NCI-H524 treated with DMSO at 0.1 percent for 48 hours (cell line): ENCODE measurements at places on chromosomes 11 and 22.

GRCh38 chr22:47218671-47219070 lies 456.2 kb downstream of the TBC1D22A start:
- no peak for DNase-seq

DNA sequence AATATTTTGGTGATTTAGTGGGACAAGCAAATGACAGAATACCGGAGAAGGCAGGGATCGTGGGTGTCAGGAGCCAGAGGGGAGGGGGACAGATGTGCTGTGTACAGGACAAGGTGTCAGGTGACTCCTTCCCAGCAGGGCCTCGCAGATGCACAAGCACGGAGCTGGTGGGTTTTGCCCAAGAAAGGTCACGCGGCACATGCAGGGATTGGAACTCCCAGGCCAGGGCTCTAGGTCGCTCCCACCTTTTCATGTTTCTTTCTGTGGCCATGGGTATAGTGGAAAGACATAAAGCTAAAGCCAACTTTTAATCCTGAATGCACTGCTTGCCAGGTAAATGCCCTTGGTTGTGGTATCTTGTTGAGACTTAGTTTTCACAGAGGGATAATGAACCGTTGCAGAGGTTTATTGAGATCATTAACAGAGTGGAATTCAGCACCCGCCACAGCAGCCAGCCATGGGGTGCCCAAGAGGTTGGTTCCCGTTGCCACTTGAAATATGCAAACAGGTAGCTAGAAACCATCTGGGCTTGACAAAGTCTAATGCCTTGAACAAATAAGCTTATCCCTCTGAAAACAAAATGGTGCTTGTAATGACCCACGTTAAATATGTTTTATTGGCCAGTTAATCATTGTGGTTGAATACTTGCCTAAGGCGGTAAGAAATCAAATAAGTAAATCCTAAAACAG lies 10.1 kb downstream of the C22orf23 start:
- DNase-seq: no peak

DNA sequence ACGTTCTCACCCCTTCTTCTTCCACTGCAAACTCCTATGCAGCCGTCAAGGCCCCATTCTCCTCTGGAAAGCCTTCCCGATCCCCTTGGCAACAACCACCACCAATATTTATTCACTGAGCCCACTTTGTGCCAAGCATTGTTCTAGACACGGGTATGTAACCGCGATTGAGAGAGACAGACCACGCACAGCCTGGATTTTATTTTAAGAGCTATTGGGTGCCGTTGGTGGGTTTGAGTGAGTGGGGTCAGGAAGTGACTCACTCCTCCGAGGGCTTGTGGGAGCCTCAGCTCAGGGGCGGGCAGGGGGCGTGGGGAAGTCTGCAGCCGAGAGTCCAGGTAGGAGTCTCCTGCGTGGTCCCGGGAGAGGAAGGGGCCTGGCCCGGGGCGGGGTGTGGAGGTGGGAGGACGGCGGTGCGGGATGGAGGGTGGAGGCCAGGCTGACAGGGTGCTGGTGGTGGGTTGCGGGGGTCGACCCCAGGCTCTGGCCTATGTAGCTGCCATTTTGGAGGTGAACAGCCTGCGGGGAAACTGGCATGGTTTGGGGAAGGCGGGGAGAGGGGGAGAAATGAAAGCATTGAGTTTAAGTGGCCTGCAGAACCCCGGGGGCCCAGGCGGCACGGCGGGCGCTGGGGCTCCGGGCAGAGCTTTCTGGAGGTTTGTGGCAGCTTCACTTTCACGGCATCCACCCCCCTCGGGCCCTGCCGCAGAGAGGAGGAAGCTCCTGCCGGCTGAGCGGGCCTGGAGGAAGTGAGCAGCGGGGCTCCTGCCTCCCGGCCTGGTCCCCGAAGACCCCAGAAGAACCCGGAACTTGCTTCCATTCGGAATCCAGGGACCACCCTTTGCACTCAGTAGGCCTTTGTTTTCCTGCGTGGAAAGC lies 547 bp downstream of the PARVG start:
- no peak for DNase-seq

DNA sequence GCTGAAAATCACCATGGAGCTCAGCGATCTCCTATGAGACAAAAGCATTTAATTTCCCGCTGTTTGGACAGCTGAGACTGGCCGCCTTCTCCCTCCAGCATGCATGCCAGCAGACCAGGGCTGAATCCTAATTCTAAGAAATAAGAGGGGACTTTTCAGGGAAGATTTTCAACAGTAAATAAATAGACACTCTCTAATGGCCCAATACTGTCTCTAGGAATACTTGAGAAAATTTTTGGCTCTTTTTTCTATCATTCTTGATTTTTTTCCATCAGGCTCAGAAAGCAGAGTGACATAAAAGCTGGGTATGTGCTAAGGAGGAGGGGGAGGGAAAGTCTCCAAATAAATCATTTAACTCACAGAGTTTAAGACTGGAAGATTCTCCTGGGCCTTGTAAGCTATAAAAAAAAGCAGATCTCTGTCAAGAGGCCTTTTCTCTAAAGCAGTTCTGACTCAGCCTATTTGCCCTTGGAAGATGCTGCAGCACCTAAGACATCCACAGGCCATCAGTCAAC lies 17.6 kb upstream of the SPON1 start:
- DNase-seq: no peak

DNA sequence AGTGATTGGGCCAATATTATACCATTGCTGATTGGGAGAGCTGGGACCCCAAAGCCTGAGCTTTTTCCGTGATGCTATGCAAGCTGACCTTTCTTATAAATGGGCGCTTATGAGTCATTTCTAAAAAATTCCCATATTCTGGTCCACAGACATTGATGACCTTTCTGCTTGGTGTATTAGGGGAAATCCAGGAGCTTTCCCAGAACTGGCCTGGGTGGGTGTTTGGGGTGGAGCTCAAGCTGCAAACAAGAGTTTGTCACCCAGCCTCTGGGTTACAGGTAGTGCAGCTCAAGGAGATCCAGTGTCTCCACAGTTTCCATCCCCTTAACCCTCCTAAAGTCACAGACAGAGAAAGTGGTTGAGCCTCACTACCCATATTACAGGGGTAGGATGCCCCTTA lies 67.7 kb downstream of the CCDC81 start:
- DNase-seq: no peak

GRCh38 chr11:14499178-14499559 lies 442 bp downstream of the COPB1 start:
- DNase-seq: no peak

DNA sequence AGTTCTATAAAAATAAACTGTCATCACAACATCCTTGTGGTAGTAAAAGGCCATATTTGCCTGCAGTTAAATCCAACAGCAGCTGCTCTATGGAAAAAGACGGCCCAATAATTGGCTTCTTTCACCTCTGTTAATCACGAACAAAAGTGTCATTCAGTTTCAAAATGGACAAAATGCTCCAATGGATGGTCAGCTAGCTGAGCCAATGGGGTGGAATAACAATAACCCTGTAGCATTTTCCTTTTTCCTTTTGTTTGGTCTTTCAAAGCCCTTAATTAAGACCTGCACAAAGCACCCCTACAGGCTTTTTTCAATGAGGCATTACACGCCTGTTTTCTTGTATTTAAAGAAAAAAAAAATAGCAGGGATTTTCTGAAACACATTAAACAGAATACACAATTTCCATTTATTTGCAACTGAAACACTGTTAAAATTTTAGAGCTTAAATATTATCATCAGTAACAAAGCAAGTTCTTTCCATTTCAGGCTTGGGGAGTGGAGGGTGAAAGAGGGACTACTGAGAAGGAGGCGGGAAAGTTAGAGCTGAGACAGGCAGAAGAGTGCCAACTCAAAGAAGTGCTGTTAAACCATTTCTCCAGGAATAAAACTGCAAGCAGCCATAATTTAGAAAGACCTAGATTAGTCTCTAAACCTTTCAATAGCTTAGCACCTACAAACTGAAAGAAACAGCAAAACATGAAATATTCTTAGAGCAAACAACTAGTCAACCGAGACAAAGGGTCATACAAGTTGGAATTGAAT lies 28.7 kb downstream of the LGR4 start:
- DNase-seq: no peak

- DNase-seq: no peak
These were observed 14.2 kb downstream of the PPME1 start for GRCh38 chr11:74185285-74185684.

GRCh38 chr11:11215058-11215815 lies 137.8 kb downstream of the CSNK2A3 start:
- no peak for DNase-seq

GRCh38 chr11:7654195-7654705 lies 19.1 kb downstream of the CYB5R2 start:
- DNase-seq: no peak

DNA sequence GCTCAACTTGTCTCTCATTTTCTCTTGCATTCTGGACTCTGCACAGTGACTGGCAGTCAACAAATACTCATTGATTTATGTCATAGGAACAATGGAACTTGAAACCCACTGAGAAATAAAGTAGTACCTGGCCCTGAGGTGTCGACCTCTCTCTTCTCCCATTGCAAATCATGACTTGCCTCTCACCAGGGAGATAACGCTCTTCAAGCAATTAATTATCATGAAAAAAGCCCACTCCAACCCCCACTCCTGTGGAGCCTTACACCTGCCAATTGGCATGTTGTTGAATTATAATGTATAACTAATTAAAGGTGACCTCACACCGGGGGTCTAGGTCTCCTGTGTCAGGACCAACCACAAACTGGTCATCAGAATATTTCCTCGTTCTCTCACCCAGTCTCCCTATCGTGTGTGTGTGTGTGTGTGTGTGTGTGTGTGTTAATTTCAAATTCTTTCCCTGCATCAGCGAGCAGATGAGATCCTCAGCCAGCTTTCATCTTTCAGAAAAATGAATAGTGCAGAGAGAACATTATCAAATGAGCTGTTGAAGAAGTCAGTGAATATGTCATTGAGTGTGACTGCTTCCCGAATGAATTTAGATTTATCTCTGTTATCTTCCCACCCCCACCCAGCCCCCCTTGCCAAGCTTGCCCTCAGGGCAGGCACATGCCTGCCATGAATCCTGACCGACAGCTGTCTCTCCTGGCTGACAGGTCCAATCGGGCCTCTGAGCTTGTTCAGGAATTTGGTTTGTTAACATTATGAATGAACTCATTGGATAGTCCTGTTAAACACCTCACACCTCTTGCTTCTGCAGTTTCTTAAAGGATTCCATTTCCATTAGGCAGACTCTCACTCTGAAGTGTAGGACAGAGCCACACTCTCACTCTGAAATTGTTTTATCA lies 357.4 kb downstream of the INSC start:
- DNase-seq: no peak

DNA sequence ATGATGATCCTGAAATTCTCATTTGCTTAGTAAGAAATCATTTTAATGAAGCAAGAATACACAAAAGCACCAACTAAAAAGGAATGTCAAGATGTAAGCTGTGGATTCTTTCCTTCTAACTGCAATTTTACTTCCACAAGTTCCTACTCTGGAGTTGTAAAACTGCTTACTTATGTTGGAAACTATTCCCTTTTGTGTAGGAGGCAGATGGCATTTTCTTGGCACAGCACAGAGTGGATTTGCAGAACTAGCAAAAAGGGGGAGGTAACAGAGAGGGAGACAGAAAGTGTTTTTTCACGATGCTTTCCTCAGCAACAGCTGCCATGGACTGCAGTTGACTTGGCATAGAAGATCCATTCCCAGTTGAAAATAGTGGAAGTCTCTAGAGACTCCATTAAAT lies 1112.0 kb upstream of the RAG2 start:
- no peak for DNase-seq

DNA sequence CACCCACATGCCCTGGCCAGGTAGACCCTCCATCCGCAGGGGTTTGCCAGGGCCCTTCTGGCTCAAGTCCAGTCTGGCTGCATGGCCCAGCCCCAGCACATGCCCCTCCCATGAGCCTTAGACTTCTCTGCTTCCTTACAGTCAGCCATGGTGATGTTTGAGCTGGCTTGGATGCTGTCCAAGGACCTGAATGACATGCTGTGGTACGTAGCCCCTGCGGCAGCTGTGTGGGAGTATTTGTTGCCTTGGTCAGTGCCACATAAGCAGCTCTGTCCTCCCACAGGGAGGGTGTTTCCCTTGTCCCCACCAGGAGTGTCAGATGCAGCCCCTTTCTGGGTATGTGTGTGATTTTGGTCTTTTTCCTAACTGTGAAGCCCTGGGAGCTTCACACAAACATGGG lies 17.5 kb downstream of the CDC45 start:
- DNase-seq: no peak

DNA sequence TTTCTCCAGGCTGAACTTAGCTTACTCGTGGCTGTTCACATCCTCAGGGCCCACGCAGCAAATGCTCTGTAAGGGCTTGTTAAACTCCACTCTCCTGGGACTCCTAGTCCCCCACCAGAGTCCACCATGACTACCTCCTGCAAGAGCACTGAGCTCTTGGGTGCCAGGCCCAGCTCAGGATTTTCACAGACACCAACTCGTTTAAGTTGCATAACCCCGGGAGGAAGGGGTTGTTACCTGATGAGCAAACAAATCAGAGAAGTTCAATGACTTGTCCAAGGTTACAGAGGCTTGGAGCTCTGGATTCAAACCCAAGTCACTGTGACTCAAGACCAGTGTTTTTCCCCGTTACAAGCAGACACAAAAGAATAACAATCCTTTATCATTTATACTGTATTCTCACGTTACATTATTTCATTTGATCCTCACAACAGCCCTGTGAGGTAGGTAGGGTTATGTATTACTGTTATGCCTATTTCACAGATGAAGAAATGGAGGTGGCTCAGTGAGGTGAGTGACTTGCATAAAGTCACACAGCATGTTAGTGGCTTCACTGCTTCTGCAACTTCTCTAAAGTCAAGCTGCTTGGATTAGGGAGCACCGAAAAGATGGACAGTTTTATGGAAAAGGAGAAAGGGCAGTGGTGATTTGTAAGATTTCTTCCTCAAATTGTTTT lies 17.4 kb downstream of the KCTD21 start:
- no peak for DNase-seq

DNA sequence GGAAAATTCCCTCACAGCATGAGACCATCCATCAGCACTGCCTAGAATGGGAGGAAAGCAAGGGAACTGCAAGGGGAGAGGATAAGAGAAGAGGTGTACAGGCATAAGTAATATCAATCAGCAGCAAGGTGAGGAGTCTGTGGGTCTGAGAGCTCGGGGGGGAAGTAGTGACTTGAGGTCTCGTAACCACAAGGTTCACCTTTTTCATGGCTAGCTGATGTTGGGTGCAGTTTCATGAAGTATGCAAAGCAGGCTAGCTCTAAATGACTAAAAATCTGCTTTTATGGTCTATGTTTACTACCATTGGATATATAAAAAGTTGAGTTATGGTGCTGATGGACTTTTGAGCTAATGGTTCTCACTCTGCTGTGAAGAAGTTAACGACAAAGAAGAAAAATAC lies 35.8 kb downstream of the OR4C6 start:
- no peak for DNase-seq
